Right renal pelvis (tissue), 4 donors: ENCODE measurements at places on chromosomes 16 and 17. TPM values are rescaled to one million over a fixed set of nuclear protein-coding genes. Genes with fewer than 3 reads are reported as not detected.

The SP6 gene
- 3.3 TPM for polyA plus RNA-seq

The KRTAP3-2 gene
- polyA plus RNA-seq: not detected

The CLDN9 gene
- 3.1 TPM for polyA plus RNA-seq

The RUNDC3A gene
- polyA plus RNA-seq: 1.9 TPM

The SOST gene
- polyA plus RNA-seq: 62.3 TPM

The ADAM11 gene
- 2.2 TPM for polyA plus RNA-seq

The TMEM114 gene
- polyA plus RNA-seq: not detected

The TBKBP1 gene
- 28.2 TPM for polyA plus RNA-seq

GRCh38 chr17:57699751-57700219 is 45.3 kb downstream of the CCDC182 start:
- peak; percentile 47 for DNase-seq

DNA sequence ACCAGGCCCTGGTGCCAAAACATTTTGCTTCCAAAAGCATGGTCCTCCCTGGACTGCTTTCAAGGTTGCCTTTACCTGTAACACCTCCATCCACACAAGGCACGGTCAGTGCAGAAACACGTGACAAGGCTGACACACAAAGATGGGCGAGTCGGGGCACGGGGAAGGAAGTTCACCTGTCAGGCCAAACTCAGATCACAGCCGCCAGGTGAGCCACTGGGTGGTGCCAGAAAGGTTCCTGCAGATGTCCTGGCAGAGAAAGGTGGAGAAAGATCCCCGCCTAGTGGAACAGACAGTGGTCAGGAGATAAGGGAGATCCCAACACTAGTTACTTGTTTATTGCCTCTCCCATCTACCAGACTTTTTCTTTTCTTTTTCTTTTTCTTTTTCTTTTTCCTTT is 155.3 kb downstream of the AIPL1 start:
- DNase-seq: no peak

DNA sequence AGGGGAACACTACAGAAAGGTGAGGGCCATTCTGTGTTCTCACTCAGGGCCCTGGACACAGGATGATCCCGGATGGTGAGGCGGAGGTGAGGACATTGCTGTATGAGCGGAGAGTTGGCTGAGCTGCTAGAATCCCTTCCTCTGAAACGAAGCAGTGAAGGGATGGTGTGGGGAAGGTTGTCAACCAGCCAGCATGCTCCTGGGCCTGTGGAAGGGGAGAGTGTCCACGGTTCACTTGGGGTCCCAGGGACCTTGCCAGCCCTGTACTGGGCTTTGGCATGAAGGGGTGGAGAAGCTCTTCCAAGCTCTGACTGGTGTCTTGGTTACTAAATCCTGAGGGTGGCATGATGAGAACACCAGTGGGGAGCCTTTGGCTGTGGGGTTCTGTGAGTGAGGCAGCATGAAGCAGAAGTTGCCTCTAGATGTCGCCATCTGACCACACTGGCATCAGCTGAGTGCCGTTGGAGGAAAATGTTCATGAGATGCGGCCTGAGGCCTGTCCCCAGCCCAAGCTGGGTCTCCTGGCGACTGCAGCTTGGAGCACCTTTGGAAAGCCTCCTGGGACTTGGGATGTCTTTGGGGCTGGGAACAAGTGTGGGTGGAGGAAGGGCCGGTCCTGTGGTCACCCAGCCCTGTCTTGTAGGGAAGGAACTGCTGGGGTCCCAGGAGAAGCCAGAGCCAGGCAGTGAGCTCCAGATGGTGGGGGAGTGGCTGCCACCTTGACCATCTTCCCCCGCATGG is 14.8 kb downstream of the PDP2 start:
- DNase-seq: no peak

DNA sequence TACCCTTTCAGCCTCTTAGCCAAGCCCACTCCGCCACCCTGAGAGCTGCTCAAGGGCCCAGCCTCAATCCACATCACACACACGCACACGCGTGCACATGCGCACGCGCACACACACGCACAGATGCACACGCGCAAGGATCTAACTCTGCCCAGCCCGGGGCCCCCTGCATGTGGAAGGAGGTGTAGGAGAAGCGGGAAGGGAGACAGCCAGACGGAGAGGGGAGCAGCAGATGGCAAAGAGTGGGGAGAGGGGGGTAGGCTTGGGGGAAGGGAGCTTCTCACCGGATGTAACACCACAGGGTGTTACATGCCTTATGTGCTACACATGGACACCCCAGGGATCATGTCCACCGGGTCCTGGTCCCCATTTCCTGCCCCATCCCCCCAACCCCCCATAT is 15.3 kb downstream of the DLG4 start:
- no peak for DNase-seq

- DNase-seq: no peak
Measured at GRCh38 chr17:41977991-41978390, 11.4 kb downstream of the CNP start.

- DNase-seq: no peak
Measured at GRCh38 chr17:74757502-74757901, 9.1 kb downstream of the NHERF1 start.

- no peak for DNase-seq
Measured at GRCh38 chr17:30278032-30278431, 13.7 kb downstream of the BLMH start.

- DNase-seq: no peak
Measured at GRCh38 chr16:52548261-52549010, 1.5 kb upstream of the TOX3 start.

- DNase-seq: peak; percentile 69
Measured at GRCh38 chr16:87461466-87461991, 31.3 kb downstream of the ZCCHC14 start.

DNA sequence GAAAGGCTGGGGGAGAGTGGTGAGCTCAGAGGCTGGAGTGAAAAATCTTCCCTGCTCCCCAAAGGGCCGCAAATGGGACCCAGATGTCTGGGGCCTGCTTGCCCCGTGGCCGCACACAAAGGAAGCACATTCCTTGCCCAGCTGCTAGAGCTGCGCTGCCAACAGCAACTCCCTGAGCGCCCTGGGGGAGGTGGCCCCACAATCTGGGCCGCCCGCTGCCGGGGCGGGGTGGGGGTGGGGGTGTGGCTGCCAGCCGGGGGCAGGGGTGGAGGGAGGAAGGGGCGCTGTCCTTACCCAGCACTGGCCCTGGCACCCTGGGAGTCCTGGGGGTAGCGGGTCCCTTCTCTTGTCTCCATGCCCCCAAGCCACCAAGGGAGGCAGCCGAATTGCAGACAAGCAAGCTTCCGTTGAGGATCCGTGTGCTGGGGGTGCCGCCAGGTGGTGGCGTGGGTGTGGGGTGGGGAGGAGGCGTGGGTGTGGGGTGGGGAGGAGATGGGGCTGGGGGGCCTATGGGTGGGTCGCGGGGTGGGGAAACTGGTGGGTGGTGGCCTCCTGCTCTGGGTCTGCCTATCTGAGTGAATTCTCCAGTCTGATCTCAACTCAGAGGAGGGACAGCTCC is 48.4 kb upstream of the PABPN1L start:
- DNase-seq: no peak

DNA sequence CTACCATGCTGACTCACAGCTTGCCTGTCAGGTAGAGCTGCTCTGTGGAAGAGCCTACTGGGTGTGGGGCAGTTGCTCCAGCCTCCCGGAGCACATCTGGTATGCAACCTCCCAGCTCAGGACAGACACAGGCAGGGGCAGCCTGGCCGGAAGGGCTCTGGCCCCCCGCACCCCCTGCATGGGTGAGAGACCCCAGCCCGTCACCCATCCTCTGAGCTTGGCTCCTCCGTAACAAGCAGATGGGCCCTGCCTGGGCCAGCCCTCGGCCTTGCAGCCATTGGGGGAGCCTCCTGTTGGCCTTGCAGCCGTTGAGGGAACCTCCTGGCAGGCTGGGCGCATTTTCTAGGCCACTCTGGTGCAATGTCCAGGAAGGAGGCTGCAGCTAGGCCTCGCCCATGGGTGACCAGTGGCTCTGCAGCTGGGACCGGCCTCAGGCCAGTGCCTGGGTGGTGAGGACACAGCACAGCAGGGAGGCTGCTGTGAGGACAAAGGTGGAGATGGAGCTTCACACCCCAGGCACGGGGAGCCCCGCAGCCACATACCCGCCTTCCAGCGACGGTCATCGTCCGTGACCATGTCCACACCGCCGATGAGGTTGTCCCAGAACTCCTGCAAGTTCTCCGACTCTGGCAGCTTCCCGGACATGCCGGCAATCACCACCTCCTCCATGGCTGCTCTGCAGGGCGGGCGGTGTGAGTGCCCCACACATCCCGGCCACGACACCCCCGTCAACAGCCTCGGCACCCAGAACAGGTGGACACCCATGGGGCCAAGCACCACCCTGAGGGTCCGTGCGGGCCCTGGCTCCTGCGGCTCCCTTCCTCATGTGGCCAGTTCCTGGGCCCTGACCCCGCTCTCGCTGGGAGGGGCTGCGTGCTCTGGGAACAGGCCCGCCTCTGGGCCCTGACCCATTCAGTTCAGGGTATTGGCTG is 2.0 kb downstream of the FASN start:
- DNase-seq: no peak

DNA sequence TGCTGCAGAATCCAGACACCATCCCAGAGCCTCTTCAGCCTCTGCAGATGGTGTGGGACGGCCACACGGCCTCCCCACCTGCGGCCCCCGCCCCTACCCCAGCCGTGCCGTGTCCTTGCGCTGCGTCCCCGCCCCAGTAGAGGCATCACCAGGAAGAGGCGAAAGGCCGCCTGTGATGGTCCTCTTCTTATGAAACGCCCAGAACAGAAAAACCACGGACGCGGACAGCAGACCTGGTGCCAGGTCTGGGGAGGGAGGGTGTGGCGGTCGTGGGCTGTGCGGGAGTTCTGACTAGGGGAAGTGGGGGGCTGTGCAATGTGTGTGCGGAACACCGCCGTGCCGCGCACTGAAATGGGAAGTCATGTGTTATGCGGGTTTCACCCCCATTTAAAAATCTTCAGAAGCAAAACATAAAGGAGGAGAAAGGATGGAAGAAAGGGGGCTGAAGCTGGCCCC is 25.5 kb downstream of the ACSF3 start:
- DNase-seq: no peak

DNA sequence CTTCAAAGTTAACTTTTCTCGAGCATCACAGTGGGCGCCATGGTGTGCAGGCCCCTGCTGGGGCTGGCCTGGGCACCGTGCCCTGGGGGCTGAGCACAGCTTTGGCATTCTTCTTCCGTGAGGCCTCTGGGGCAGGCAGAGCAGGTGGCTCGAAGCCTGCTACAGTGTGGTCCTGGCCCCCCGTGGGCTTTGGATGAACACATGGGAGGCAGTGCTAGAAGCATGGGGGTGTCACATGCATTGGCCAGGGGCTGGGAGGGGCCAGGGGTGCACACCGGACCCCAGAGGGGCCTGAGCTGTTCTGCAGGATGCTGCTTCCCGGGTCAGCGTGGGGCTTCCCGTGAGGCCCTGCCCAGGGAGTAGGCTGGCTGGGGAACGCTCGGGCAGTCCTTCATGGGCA is 12.1 kb upstream of the C16orf74 start:
- no peak for DNase-seq

DNA sequence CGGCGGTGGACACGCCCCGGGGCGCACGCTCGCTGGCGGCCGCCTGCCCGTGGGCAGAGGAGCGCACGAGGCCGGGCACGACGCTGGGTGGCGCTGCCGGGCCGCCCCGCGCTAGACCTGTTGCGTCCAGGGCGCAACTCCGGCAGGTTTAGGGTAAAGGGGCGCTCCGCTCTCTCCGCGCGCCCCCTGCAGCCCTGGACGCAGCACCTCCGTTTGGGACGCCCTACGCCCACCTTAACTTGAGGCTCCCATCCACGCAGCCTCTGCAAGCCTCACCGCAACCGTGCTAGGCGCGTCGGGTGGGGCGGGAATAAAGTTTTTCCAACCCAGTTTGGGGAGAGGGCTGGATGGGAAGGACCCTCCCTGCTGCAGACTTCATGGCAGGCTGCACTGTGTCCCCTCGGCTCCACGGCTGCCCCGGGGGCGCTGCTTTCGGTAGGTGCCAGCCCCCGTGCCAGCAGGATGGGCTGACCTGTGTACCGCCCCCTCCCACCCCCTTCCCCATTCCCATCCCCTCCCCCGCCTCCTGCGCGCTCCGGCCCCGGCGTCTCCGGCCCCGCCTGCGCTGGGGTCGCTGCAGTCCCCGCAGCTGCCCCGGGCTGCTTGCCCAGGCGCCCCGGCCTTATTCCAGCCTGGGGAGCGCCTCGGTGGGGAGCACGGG is at the start of gene SYT17:
TSS of gene SYT17 (plus strand) at position 531 of the 661 bp plus-strand sequence. CDS start 407 bp downstream, outside the sequence.
- DNase-seq: no peak

GRCh38 chr16:85168732-85169256 is 56.5 kb upstream of the CIBAR2 start:
- DNase-seq: no peak

DNA sequence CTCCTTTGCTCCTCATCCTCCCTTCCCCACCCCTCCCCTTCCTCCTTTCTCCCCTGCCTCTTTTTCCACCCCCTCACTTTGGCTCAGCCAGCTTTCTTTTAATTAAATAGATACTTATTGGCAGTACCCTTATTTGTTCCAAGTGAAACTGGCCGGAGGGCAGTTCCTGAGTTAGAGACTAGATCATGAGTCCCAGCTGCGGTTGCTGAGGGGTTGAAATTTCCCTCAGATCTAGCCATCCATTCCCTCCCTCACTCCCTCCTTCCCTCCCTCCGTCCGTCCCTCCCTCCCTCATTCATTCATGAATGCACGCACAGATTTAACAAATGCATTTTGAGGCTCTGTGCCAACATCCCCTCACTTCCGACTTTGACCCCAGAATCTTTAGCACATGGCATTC is 519.2 kb upstream of the EEF2KMT start:
- DNase-seq: no peak

GRCh38 chr16:46947900-46948547 is 25.4 kb downstream of the DNAJA2 start:
- DNase-seq: peak; percentile 13

DNA sequence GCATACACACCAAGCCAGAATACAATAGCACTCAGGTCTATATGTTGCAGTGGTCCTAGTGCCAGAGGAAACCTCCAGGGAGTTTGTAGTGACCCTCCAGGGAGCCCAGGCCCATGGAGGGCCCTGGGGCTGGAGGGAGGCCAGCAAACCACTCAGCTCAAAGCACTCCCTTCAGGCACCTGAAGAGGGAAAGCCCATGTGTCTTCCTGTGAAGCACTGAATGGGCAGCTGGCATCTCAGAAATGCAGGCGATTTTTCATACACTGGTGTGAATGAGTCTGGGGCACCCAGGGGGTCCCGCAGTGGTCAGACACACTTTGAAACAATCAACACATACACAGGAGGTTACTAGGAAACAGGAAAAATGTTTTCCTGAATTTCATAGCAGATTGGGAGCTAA is 12.8 kb downstream of the TBC1D26 start:
- DNase-seq: no peak

- no peak for DNase-seq
Measured at GRCh38 chr17:1985686-1986085, 39.4 kb downstream of the RTN4RL1 start.

- DNase-seq: no peak
Measured at GRCh38 chr17:41551365-41551764, 20.5 kb downstream of the KRT9 start.

GRCh38 chr16:56669005-56669839 is at the start of gene MT1H:
Gene MT1H (plus strand): TSS chr16:56669814. CDS start chr16:56669885, 71 bp downstream.
- no peak for DNase-seq

GRCh38 chr17:58513965-58514769 is at the start of gene MTMR4:
Gene MTMR4 (minus strand): TSS chr17:58514638. CDS start chr17:58514407, 231 bp downstream.
- peak; percentile 73 for DNase-seq
